Progenitor cell of endocrine pancreas (in vitro differentiated cells): ENCODE measurements at places on chromosomes 6 and 20. TPM values are rescaled to one million over a fixed set of nuclear protein-coding genes. Genes with fewer than 3 reads are reported as not detected.

Gene CEP57L1
- total RNA-seq: 11.4 and 12.3 TPM in 2 replicates

Gene CLIC5
- 28.4 and 35.9 TPM in 2 replicates for total RNA-seq

Gene NRSN1
- not detected in 2 replicates for total RNA-seq

Gene TAAR1
- total RNA-seq: not detected in 2 replicates

Gene LPA
- 2.7 and 3.2 TPM in 2 replicates for total RNA-seq

Gene GSTA3
- total RNA-seq: not detected in 2 replicates

Gene RAB44
- not detected in 2 replicates for total RNA-seq

Gene NEURL2
- total RNA-seq: 6.3 and 8.4 TPM in 2 replicates

Gene STMND1
- 0.13 and 0.22 TPM in 2 replicates for total RNA-seq

Gene MYLK2
- 0.38 and 0.42 TPM in 2 replicates for total RNA-seq

Gene PTK6
- 0.29 and 0.31 TPM in 2 replicates for total RNA-seq

Gene EPHA7
- total RNA-seq: 28.9 and 32.2 TPM in 2 replicates

Gene MOG
- total RNA-seq: not detected in 2 replicates
